ENCODE measurements at places on chromosomes 3 and 15. TPM values are rescaled to one million over a fixed set of nuclear protein-coding genes. Genes with fewer than 3 reads are reported as not detected.

GRCh38 chr3:101542957-101543356 is 18.7 kb upstream of the TRMT10C start:
- DNase-seq, result no peak

GRCh38 chr3:107068980-107069379 is 308.3 kb upstream of the CCDC54 start:
- no peak for DNase-seq

GRCh38 chr3:59450946-59451763 is 401.3 kb upstream of the CFAP20DC start:
- no peak for DNase-seq

GRCh38 chr15:37783290-37783689 is 151.2 kb upstream of the TMCO5A start:
- no peak for DNase-seq

DNA sequence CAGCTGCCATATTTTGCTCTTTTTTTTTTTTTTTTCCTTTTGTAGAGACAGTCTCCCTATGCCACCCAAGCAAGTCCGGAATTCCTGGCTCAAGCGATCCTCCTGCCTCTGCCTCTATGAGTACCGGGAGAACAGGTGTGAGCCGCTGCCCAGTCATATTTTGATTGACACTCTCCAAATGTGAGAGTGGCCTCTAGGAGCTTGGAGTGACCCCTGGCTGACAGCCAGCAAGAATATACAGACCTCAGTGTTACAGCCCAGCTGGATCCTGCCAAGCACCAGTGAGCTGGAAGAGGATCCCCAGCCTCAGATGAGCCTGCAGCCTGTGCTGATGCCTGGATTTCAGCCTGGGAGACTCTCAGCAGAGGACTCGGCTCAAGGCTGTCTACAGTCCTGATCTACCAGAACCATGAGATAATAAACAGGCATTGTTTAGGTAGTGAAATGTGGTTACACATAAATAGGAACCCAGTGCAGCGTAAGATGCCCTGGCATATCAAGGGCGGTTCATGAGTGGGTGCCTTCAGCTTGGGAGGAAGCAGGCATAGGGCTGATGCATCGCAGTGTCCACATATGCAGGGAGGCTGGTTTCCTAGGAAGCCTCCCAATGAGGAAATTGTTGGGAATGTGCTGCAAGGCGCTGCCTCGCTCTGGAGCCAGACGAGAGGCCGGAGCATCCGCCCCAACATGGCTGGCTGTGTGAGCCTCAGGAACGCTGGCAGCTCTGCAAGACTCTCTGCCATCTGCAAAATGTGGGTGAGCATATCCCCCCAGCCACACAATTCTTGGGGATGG is 38.9 kb upstream of the ATP10A start:
- no peak for DNase-seq

DNA sequence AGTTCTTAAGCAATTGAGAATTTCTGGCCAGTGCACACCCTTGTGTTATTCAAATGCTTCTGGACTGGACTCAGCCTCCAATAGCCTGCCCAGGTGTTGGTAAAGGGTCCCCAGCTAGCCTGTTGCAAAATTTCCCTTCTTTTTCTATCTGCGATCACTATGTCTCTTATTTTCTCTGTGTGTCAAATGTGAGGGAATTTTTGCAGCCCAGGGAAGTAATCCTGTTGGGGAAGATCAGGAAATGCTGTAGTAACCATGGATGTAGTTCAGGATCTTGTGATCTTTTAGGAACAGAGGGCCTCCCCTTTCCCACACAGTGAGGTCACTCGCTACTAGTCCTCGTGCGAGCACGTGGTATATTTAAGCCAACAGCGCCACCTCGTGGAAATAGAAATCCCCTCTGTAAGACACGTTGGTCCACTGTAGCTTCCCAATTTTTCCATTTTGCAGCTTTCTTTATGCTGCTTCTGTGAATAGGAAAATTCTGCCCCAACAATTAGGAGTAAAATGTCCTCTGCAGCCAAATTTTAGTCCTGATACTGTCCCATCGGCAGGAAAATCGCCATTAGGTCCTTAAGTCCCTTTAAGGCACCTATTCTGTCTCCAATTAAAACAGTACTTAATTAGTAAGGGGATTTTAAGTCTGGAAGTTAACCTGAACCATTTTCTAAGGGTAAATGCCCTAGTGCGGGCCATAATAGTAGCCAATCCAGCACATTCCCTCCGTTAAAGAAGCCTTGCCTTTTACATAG is 4.0 kb upstream of the SMCO1 start:
- no peak for DNase-seq

DNA sequence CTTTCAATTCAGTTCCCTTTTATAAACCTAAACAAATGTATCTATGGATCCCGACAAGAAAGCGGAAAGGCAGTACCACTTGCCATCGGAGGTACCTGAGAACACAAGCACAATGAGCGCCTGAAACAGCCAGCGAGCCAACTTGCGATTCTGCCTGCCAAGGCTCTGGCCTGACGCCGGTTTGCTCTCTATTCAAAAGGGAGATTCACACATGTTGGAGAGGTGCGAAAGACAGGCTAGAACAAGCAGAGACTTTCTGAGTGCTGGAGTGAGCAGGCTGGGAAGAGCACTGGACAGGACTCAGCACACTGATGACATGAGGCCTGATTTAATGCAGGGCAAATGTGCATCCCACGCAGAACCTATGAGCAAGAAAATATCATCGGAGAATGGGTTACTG is 17.7 kb upstream of the PRR23E start:
- no peak for DNase-seq

GRCh38 chr3:188911026-188911850 is 260.5 kb upstream of the TPRG1 start:
- DNase-seq, result no peak

DNA sequence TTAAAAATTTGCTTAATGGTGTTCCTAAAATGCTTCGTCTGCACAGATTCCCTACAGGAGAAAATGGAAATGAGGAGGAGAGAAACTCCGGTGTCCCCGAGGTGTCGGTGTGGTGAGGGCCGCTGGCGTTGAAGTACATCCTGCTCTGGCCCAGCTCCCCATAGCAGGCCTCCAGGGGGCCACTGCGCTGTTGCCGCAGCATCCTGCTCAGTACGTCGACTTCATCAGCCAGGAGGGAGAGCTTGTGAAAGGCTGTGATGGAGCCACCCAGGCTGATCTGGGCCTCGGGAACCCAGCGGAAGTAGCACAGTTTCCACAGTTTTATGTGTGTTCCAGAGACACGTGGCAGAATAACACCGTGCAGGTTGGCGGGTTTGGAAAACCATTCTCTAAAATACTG is 37.8 kb downstream of the FAN1 start:
- DNase-seq, result no peak

DNA sequence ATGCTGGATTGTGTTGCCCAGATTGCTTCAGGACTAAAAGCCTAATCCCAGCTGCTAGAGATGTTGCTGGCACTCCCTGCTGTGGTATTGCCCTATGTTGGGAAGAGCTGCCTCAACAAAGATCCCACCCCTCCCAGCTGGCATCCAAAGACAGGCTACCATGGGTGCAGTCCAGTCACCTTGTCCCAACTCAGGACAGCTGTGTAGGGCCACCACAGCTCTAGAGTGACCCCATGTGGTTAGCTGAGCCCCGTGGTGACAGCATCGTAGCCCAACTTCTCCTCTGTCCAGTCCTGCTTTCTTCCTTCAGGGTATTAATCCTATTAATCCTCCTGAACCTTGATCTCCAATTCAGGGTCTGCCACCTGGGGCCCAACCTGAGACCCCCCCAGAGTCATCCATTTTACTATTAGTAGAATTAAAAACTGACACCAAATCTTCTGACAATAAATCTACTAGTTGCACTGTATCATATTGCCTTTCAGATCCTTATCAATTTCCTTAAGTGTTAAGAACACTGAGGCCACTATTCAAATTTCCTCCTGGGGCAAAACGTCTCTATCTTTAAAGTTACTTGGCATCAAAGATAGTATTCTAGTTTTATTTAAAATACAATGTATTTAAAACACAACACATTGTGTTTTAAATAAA is 83.5 kb downstream of the AQP9 start:
- DNase-seq, result no peak

GRCh38 chr3:122019493-122019892 is 2.6 kb downstream of the ILDR1 start:
- DNase-seq, result no peak

DNA sequence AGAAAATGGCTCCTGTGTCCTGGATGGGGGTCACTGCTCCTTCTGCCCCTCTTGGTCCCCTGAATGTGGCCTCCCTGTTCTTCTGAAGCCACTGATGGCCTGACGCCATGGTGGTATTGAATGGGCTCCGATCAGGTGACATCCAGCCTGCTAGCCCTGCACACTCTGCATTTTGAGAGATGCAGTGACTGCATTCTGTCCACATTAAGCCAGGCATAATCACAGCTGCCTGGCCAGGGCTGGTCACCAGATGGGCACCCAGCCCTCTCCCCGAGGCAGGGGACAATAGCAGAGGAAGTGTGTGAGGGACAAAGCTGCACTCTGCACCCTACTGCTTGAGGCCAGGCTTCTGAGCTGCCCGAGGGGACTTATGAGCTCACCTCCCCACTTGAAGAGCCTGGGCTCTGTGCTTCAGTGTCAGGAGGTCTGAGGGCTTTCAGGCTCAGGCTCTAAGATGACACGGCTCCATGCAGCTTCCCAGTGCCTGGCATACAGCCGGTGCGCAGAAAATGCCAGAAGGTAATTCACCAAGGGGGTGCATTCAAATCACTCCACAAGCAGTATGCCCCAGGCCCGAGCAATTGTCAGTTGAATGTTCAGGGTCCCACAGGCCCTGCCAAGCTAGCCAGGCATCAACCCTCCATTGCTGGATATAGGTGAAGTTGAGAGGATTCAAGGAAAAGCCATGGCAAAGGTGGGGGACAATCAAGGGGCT is 56.8 kb downstream of the WNT7A start:
- DNase-seq, result no peak

The TGM4 gene
- total RNA-seq, result 0.09 TPM

The SCAPER gene
- total RNA-seq, result 35.9 TPM

The LRTM1 gene
- total RNA-seq, result not detected

All from mesothelial cell of epicardium (in vitro differentiated cells).